ENCODE measurements at places on chromosomes 2 and 18.

GRCh38 chr2:158650646-158651357 is 144.3 kb upstream of the DAPL1 start:
- no peak for DNase-seq

GRCh38 chr18:76274468-76275289 is 220.4 kb downstream of the ZNF516 start:
- no peak for DNase-seq

DNA sequence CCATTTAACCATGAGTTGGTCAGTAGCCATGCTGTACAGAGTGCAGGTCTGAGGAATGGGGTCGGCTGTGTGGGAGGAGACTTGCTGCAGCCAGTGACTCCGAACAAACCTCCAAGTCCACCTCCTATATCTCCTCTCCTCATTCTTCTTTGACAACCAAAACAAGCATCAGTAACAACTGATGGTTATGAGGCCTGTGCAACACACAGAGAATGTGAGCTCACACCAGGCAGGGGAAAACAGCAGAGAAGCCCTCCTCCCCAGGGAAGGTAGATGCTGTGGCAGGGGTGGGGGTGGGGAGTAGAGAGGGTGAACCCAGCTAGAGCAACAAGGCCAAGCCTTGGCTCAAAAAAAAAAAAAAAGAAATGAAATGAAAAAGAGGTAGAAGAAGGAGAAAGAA is 12.3 kb upstream of the CNGA3 start:
- no peak for DNase-seq

DNA sequence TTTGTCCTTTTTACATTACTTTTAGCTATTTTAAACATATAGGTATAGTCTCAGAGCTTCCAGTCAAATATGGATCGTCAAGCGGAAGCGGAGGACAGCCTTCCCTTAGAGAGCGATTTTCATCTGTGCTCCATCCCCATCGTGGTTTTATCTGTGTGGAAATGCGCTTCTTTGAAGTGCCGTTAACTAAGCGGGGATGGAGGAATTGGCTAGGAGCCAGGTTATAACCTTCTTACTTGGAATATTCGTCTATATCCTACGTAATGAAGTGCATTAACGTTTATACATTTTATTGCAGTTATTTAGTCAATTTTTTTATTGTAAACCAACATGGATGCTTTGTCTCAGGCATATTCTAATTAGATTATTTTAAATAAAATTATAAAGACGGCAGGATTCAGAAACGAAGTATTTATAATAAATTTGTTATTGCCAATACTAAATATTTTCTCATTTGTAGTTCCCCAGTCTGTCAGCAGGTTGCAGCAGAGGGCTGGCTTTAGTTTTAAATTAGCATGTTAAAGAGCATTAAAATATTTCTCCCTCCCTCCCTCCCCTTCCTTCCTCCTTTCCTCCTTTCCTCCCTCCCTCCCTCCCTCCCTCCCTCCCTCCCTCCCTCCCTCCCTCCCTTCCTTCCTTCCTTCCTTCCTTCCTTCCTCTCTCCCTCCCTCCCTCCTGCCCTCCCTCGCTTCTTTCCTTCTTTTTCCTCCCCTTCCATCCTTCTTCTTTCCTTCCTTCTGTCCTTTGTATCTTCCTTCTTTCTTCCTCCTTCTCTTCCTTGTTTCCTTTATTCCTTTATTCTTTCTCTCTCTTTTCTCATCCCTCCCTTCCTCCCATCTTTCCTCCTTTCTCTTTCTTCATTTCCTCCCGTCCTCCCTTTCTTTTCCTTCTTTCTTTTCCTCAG is 80.6 kb upstream of the DOCK10 start:
- DNase-seq: no peak

GRCh38 chr18:71223486-71223885 is 934.6 kb downstream of the SOCS6 start:
- DNase-seq: no peak

DNA sequence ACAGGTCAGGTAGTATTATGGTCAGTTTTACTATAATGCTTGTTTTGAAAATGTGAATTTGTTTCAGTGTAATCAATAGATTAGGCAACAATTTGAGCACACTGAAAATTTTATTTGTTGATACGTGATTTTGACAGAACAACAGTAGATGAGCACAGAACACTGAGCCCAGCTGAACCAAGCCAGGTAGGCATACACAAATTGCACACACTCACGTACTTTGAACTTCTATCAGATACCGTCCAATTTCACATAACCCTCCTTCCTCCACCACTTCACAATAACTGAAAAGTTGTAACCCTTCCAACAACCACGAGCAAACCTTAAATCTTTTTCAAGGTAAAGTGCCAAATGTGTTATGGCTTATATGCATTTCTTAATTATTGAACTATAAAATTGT is 229.5 kb upstream of the TMEFF2 start:
- DNase-seq: no peak
